ENCODE measurements at places on chromosomes 6 and 20.

DNA sequence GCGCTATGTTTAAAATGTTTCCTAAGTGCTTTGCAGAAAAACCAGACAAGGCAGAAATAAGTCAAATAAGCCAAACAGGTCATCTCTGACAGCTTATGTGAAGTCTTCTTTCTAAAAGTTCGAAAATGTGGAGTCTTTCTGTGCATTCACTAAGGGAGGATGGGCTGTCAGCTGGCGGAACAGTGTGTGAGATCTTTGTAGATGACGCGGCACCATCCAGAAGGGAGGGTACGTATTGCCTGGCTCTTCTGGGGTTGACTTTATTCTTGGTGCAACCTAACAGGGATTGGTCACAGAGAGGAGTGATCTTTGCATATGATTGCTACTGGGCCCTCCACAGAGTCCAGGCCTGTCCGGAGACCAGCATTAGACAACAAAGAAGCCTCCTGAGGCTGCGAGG lies 114.5 kb upstream of the EDN1 start:
- no peak for DNase-seq

- DNase-seq = no peak
Measured at GRCh38 chr6:50935442-50935841, 116.8 kb downstream of the TFAP2B start.

- DNase-seq = no peak
Measured at GRCh38 chr6:31575335-31575901, at the start of gene TNF. TSS of gene TNF (plus strand) at chr6:31575565. CDS start at chr6:31575742, 177 bp downstream.

GRCh38 chr6:49676671-49677281 lies 36.6 kb downstream of the CRISP2 start:
- no peak for DNase-seq

- no peak for DNase-seq
Measured at GRCh38 chr6:11062715-11063114, 18.6 kb upstream of the ELOVL2 start.

- no peak for DNase-seq
Measured at GRCh38 chr6:131398176-131398575, 174.8 kb upstream of the ARG1 start.

GRCh38 chr20:45034436-45034835 lies 66.5 kb downstream of the KCNS1 start:
- DNase-seq = no peak
